Ascending aorta (tissue), 2 donors: ENCODE measurements at places on chromosomes 16 and 17.

DNA sequence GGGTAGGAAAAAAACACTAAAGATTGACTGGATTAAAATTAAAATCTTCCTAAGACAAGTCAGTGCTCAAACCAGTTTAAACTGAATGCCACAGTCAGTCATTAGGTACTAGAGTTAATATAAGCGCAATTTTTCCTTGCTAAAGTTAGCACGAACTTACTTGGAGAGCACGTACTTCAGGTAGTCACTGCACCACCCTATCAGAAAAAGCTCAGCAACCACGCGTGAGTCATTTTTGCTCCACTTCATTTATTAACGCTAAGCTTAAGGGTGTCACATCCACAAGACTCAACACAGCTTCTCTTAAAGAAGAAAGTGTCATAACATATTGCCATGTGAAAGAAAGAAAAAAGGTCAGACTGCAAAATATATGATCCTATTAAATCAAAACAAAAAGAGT, 53.1 kb downstream of the TEX2 start:
- no peak for DNase-seq

- no peak for DNase-seq
Measured at GRCh38 chr16:50244140-50244503, 22.2 kb upstream of the ADCY7 start.

GRCh38 chr16:61007694-61008093, 1028.5 kb downstream of the CDH8 start:
- no peak for DNase-seq

GRCh38 chr17:20012017-20012536, 2.9 kb downstream of the SPECC1 start:
- DNase-seq = no peak

DNA sequence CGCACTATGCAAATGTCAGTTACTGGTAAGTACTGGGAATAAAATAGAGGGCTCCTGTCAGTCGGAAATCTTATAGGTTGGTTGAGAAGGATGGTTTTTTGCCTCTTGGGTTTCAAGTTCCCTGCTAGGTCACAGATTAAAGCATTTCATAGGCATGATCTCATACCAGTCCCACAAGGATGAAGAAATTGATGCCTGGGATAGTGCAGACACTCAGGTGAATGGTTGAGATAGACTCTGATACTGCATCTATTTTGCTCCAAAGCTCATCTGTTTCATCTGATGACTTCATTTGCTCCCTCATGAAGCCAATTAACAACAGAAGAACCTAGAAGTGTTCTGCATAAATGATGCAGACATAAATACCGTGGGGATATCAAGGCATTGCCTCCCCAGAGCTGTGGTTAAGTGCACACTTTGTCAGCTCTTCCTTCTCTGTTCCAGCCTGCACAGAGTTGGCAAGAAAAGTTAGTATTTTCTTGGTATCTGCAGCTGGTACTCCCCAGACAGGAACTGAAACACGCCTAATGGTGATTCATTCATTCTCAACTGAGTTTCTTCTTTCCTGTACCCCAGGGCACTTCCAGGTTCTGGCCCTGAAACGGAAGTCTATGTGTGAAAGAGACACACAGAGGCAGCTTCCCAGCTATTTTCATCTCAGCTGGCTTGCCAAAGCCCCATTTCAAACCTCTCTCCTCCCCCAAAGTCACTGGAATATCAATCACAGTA, 418.3 kb upstream of the SALL1 start:
- DNase-seq = no peak

GRCh38 chr17:66580184-66580955, 254.5 kb upstream of the CACNG5 start:
- DNase-seq = peak; percentile 64

DNA sequence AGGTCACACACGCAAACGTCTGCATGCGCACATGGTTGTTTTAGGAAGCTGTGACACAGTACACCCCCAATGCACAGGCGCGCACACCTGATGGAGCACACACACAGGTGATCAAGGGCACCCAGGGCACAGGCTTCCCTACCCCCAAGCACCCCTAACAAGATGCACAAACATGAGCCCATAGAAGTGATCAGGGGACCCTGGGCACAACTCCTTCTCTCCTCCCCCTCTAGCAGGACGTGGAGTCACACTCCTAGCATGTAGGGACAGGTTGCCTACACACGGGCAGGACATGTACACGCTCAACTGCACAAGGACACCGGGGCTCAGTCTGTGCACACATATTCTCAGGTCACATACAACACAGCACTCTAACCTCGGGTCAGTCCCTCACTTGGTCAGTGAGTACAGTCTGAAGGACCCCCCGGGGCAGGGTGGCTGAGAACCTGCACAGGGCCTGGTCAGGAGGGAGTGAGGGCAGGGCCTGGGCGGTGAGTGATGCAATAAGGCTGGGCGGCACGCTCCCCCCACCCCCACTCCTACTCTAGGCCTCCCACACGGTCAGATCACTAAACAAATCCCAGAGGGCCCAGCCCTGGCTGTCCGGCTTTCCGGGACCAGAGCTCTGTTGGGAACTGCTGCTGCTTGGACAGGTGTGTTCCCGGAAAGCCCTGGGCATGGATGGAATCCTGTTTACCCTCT, 751 bp upstream of the DOC2B start:
- no peak for DNase-seq

DNA sequence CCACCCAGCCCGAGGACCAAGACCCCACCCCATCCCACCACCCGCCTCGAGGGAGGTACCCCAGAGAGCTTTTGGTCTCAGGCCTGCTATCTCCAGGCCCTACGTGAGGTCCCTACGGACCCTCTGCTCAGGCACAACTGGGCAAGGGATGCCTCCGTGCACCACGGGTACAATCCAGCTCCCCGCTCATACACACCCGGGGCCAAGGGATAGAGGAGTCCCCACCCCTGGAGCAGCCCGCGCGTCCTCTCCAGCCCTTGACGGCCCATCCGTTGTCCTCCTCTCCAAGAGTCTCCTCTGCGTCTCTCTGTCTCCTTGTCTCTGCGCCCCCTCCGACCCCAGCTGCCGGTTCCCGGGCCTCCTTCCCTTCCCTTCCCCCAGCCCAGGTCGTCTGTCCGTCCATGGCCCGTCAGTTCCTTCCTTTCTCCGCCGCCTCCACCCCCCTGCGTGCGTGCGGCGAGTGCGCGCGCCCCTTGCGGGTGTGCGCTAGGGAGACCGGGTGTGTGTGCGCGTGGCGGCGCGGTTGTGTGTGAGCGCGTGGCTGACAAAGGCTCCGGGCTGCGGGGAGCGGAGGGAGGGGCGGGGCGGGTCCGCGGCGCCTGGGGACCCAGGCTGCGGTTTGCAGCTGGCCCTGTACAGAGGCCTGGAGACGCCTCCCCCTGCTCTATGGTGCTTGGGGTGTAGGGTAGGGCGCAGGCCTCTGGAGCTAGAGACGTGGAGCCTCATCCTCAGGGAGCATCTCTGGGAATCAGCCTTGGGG, 930 bp downstream of the SPNS2 start:
- DNase-seq = no peak

GRCh38 chr17:66317629-66318028, 15.2 kb downstream of the PRKCA start:
- DNase-seq = no peak

DNA sequence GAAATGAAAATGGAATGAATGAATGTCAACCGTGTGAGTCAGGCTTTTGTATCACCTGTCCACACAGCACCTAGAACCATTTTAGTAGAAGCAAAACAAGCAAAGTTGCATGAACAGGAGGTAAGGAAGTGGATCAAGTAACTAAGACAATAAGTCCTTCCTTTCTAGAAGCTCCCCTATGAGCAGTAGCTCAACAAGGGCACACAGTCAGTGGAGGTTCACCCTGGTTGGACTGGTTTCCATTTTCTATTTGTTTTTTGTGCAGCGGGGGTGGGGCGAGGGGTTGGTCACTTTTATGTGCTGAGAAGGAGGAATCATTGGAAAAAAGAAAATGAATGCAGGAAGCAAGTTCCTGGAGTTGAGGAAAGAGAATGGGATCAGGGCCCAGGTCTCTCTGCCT, 4.0 kb upstream of the HSBP1 start:
- DNase-seq = no peak

- DNase-seq = no peak
Measured at GRCh38 chr16:19118938-19119431, 5.2 kb downstream of the ITPRIPL2 start.

GRCh38 chr17:17205368-17206123, 587 bp downstream of the PLD6 start:
- peak; percentile 81 for DNase-seq

GRCh38 chr16:2194166-2194834, 2.1 kb downstream of the CASKIN1 start:
- no peak for DNase-seq

DNA sequence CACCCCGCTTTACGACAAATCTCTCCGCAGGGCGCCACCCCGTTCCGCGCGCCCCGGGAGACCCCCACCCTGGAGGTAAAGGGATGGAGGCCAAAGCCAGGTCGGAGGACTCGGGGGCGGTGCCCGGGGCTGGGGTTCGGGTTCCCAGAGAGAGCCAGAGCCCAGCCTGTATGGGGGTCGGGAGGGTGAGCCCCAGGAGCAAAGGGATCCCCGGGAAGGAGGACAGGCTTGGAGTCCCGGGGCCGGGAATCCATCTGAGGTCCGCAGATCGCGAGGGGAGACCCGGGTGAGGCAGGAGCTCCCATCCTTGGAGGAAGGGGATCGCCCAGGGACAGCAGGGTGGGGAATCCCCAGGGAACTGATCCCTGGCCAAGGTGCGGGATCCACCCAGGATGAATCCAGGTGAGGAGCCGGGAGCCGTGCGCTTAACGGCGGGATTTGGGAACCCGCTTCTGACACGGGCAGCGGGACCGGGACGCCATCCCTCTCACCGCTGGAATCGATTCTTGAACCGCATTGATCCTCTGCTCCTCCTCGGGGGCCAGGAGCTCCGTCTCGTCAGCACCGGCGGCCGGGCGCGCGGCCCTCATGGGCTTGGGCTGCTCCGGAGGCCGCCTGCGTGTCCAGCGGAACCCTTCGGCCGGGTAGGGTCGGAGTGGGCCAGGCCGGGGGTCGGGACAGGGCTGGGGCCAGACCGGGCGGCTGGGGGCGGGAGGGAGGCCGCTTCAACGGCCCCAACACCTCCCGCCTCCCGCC, at the start of gene MMD:
TSS of gene MMD (minus strand) at position 657 of the 756 bp plus-strand sequence. CDS start at position 517, 140 bp downstream.
- peak; percentile 64 for DNase-seq

DNA sequence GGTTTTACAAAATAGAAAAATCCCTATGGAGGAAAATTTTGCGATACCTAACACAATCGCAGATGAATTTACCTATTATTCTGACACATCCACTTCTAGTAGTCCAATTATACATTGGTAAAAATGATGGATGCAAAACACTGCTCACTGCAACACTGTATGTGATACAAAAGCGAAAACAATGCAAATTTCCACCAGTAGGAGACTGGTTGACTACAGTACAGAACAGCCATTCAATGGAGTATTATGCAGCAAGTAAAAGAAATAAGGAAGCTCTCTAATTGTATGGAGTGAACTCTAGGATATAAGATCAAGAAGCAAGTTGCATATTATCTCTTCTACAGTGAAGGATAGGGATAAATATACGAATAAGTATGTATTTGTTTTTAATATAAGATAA, 48.5 kb downstream of the SETD6 start:
- no peak for DNase-seq

GRCh38 chr16:259814-260253, 15.9 kb downstream of the RGS11 start:
- DNase-seq = no peak

- no peak for DNase-seq
Measured at GRCh38 chr17:522919-523318, 170.3 kb upstream of the RPH3AL start.

DNA sequence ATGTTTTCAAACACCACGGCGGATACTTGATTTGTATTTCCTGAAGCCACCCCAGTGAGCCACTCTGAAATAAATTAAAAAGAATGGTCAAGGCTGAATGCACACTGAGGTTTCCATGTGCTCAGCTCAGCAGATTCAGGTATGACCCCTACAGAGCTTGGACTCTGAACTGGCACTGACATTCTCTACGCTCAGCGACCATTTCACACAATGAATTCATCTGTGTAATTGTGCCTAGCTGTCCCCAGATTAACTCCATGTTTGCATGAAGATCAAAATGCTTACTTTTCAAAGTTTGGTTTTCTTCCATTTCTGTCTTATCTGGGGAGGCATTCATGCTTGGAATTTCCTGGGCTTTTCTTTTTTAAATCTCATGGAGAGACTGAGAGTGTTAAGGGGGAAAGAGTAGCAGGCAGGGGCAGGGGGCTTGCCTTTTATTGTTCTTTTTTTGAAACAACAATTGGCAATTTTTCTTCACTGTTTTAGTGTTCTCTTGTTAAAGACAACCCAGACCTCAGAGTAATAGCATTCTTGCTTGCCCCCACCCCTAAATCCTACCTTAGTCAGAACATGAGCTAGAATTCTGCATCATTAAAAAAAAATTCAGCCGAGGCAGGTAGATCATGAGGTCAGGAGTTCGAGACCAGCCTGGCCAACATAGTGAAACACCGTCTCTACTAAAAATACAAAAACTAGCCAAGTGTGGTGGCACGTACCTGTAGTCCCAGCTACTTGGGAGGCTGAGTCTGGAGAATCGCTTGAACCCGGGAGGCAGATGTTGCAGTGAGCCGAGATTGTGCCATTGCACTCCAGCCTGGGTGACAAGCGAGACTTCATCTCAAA, 85.5 kb upstream of the HNF1B start:
- no peak for DNase-seq

GRCh38 chr17:38894276-38894675, 24.4 kb downstream of the LASP1 start:
- DNase-seq = no peak

GRCh38 chr16:64434526-64435069, 687.3 kb downstream of the CDH11 start:
- DNase-seq = no peak

GRCh38 chr16:31869511-31870201, 4.0 kb upstream of the ZNF267 start:
- peak; percentile 64 for DNase-seq

- DNase-seq = no peak
Measured at GRCh38 chr17:50909765-50910605, 43.8 kb upstream of the TOB1 start.

DNA sequence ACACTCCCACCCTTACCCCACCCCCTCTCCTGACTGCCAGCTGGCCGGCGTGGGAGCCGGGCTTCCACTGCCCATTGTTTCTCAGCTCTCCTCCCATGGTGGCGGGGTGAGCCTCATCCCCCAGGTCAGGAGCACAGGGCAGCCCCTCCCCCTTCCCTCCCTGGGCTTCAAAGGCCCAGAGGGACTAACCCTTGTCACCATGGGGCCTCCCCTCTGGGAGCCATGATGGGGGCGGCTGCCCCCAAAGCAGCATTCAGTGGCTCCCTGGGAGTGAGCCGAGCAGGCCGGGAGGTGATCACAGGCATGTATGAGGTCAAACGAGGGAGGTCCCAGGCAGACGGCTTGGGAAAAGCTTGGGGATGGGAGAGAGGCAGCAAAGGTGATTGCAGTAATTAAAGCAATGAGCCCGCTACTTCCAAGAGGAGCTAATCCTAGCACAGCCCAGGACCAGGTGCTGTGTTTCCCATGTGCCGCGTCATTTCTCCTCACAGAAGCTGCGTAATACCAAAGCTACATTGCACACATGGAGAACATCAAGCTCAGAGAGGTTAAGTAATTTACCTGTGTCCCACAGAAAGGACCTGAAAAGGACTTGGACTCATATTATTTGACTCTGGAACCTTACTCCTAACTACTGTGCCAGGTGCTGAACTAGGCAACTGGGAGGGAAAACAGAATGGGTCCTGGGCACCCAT, 24.5 kb downstream of the CDK5RAP3 start:
- no peak for DNase-seq
